Activated CD4-positive, alpha-beta T cell treated with anti-CD3 and anti-CD28 coated beads for 1 hour (primary cell): ENCODE measurements at places on chromosomes 5 and 9.

DNA sequence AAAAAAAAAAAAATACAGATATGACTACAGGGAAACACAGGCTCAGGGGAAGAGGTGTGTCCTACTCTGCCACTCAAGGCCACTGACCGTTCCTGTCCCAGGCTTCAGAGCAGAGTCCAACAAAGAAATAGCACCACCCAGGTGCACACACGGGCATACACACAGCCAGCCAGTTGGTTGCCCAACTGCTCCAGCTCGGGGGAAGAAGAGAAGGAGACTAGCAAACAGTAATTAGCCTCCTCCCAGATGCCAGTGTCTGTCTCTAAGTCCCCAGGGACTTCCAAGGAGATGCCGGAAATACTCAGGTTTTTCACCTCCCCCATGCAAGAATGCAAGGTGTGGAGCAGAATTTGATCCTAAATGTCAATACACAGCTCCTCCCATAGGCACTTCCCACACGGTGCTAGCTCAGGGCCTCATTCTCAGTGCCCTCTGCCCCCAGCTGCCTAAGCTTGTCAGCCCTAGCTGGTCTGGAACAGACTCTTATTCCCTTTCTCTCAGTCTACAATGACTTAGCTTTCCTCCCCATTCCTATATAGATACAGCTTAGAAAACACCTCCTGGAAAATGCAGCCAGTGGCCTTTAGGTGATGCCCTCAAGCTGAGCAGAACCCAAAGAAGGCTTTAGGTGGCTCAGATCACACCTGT, 1.7 kb downstream of the MYORG start:
- no peak for DNase-seq

- DNase-seq = peak; percentile 11
Observed at GRCh38 chr5:123512611-123513461, 859 bp downstream of the CSNK1G3 start.

GRCh38 chr9:137150617-137151457, 11.9 kb downstream of the GRIN1 start:
- DNase-seq = no peak

GRCh38 chr5:89216606-89217005, 333.6 kb upstream of the MEF2C start:
- no peak for DNase-seq

DNA sequence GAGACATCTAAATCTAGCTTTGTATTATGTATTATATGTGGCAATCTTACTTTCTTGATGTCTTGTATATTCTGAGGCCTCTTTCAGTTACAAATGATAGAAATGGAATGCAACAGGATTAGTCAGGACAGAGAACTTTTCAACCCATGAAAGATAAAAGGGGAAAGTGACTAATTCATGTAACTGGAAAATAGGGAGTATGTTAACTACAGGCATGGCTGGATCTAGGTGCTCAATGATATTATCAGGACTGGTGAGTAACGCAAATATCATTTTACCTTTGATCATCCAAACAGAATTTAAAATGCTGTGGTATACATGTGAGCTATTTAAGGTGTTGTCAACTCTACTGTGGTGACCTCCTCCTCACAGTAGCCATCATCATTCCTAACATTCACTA, 215.7 kb upstream of the GLRA1 start:
- DNase-seq = no peak

GRCh38 chr5:127870914-127871313, 167.7 kb downstream of the CCDC192 start:
- no peak for DNase-seq

DNA sequence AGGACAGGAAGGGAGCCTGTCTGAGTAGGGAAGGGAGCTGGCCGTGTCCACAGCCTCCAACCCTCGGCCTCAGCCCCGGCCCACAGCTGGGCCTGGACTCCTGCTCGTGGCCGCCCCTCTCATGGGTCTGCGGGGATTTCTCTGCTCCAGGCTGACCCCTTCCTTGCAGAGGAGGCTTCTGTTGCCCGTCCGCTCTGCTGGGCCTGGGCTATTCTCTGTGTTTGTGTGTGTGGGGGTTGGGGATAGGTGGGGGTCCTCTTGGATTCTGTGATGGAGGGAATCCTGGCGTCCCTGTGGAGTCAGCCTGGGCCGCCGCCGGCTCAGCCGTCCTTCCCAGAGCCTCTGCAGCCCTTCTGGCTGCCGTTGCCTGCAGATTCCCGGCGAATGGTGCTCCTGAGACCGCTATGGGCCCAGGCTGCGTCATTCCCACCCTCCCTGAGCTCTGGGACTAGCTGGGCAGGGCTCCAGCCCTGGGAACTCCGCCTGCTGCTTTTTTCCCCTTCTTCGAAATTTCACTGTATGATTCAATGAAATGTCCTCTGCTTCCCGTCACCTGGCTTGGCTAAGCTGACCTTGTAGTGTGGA, 64.2 kb downstream of the FGF18 start:
- no peak for DNase-seq

GRCh38 chr5:170145462-170145861, 39.8 kb downstream of the FOXI1 start:
- DNase-seq = no peak

DNA sequence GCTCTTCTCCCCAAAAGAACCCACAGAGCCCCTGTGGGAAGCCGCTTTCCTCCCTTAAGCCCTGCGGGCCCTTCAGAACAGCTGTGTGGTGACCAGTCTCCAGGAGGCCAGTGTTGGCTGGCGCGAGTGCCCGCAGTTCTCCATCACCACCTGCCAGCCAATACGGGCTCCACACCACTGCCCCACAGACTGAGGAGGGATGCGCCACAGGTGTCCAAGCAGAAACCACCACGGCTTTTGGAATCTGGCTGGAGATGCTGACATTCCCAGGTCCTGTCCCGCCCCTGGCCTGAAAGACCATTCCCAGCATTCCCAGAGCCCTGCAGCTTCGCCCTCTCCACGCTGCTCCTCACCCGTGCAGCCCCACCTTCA, 12.8 kb downstream of the CCNI2 start:
- no peak for DNase-seq

GRCh38 chr9:116331241-116331640, 177.7 kb downstream of the PAPPA start:
- no peak for DNase-seq

GRCh38 chr9:91516777-91517176, 93.1 kb upstream of the NFIL3 start:
- DNase-seq = no peak

- no peak for DNase-seq
Observed at GRCh38 chr9:115672477-115673316, 480.9 kb upstream of the PAPPA start.

- DNase-seq = no peak
Observed at GRCh38 chr5:90934091-90934719, 375.6 kb downstream of the ADGRV1 start.

DNA sequence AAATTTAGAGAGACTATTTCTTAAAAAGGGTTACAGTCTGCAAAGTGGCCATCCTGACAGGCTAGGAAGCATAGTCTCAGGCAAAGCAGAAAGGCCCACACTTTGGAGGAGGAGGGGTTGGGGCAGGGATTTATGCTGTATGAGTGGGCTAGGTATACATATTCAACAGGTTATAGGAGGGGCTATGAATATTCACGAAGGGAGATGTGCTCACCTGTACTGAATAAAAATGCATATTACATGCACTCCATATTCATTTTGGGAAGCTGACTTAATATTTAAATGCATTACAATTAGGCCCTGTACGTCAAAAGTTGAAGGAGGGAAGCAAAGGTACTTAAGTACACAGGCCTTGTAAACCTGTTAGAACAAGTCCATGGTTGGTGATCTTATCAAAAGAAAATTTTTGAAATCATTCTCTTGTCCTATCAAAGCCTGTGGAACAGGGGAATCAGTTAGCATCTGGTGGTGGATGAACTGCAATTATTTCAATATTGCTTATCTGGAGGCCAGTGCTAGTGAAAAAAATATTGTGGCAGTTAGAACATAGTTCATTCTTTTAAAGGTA, 1.6 kb downstream of the CENPP start:
- no peak for DNase-seq

GRCh38 chr5:14901462-14902051, 30.0 kb upstream of the ANKH start:
- no peak for DNase-seq

DNA sequence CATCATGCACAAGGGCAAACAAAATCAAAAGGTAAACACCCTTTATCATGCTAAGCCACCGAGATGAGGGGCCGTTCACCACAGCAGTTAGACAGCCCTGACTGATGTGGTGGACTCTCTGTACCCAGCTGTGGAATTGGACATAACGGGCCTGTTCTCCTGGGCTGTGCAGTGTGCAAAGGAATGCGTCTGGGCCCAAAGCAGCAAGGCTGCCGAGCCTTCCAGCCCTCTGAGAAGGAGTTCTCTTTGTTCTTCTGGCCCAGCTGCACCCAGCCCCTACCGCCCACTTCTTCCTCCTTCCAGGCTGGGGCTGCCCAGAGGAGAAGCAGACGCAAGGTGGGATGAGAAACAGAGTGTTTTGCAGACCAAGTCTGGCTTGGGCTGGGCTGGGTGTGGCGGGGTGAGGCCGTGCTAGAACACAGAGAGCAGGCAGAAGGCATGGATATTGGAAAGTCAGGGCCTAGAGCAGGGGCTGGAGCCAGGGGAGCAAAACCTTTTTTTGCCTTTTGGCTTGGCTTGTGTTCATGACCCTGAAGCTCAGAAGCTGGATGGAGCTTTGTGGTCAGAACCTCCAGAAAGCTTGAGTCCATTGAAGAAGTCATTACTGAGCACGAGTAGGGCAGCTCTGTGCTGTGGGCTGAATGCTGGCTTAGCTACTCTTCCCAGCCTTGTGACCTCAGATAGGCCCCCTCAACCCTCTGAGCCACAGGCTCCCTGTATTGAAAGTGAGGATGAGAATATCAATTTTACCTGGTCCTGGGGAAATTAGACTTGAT, 49.8 kb upstream of the SH3PXD2B start:
- DNase-seq = no peak

DNA sequence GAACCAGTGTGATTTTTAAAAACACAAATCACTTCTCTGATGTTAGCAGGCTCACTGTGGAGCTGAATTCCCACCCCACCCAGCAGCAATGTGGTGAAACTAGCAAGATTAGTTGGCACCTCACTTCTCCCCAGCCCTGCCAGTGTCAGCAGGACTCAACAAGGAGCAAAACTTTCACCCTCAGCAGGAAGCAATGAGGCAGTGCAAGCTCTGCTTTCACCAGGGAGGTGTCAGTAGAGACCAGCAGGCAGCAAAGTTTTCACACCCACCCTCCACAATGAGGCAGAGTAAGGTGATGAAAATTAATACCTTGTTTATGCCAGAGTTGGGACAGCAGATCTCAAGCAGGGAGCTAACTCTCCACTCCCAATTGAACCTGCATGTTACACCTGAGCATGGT, 565.0 kb downstream of the CETN3 start:
- no peak for DNase-seq

GRCh38 chr9:124040935-124041816, 29.6 kb downstream of the LHX2 start:
- DNase-seq = no peak

DNA sequence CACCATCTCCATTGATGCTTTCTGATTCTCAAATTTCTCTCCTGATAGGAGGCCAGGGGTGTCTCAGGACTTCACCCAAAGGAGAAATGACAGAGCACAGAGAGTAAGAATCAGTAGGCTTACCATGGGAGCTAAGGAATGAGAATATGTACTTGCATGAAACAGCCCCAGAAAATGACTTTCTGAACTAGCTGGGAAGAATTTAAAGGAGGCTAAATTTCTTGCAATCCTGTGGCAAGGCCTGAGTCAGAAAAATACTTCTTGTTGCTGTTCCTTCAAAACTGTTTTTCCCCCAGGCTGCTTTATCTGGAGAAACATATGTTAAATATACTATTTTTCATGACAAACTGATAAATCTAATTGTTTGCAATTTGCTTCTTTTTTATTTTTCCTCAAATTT, 53.4 kb upstream of the FBXL7 start:
- DNase-seq = no peak

DNA sequence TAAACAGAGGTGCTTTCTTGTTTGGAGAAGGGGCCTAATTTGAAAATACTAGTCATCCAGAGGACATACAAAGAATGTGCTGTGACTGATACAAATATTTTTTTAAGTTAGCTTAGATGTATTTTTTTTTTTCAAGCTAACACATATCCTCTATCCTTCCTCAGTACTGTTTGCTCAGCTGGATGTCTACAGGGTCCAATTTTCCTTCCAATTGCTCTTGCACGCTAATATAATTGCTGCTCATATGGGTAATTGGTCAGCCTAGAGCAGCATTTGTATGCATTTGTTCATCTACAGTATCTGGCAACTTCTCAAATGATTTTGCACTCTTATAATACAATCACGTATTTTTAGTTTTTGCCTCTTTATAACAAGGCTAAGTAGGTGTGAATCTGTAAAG, 84.7 kb downstream of the ZDHHC21 start:
- DNase-seq = no peak

DNA sequence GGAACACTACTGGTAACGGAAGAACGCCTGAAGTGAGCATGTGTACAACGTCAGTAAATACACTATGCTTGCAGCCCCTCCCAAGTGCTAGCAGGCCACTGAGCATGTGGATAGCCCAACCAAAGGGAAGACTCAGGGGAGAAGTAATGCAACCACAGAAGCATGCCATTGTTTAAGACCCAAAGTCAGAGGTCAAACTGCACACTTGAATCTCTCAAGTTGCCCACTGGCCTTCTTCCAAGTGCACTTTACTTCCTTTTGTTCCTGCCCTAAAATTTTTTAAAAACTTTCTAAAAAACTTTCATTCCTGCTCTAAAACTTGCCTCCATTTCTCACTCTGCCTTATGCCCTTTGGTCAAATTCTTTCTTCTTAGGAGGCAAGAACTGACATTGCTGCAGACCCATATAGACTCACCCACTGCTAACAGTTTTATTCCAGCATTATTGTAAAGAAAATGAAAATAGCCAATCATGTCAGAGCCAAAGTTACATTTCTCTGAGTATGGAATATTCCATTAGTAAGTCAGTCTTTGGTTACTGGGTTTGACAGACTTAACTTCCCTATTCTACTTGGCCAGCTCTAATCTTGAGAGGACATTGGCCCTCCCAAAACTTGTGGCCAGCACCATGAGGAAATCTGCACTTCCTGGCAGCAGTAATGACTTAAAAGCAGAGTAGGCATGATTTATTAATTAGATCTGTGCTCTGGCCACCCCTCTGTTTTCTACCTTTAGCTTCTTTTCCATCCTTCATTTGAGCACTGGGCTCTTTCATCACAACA, 76.9 kb downstream of the TSSK1B start:
- no peak for DNase-seq

DNA sequence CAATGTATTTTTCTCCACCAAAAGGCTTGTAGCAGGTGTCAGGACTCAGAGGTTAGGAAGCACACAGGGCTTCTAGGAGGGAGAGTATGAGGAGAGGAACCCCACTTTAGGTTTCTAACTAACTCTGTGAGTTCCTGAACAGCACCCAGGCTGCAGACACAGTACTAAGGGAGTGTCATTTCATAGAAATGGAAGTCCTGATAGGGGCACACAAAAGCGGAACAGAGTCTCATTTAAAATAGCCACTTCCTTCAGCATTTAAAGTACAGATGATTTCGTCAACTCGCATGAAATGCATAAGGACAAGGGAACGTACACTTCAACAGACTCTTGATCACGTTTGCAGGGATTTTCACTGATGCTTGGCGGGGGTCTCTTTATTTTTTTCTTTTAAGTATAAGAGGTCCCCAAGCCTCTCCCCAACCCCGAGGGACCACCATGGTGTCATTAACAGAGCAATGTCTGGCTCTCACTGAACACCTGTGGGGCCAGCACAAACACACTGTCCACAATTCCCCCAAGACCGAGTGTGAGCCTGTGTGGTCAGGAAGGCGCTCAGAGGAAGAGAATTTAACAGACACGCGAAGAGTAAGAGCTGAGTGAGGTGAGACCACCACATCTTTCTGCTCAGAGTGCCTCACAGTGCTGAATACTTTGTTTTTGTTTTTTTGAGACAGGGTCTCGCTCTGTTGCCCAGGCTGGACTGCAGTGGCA, 82.3 kb downstream of the SECISBP2 start:
- DNase-seq = no peak

GRCh38 chr5:64140018-64140417, 25.6 kb upstream of the RNF180 start:
- no peak for DNase-seq
